ENCODE measurements at places on chromosomes 4 and X. TPM values are rescaled to one million over a fixed set of nuclear protein-coding genes. Genes with fewer than 3 reads are reported as not detected.

KLHL34 gene
- 2.5 TPM for total RNA-seq

DNA sequence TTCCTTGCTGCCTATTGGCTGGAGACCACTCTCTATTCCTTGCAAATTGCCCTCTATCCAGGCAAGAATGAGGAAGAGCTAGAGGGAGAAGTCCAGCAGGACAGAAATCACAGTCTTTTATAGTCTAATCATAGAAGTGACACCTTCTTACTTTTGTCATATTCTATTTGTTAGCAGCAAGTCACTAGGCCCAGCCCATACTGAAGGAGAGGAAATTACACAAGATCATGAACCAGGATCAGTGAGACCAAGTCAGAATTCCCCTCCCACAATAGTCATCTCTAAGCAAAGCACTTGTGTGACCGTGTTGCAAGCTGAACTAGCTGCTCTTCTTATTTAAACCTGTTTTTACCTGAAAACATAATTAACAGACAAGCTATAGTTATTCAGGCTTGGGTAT is 317.7 kb downstream of the INPP4B start:
- H3K27me3 ChIP-seq, result no peaks in the 10 kb centered on the region
- no peaks in the 10 kb centered on the region for H3K4me1 ChIP-seq
- no peak overlapping the region for H3K4me3 ChIP-seq
- H3K27ac ChIP-seq, result no peak overlapping the region
- DNase-seq, result no peak

MAGEB1 gene
- not detected for total RNA-seq

GRCh38 chrX:10648614-10649013 is 28.2 kb upstream of the MID1 start:
- H3K27ac ChIP-seq, result no peak overlapping the region
- H3K4me3 ChIP-seq, result no peak overlapping the region
- no peaks in the 10 kb centered on the region for H3K27me3 ChIP-seq
- H3K4me1 ChIP-seq, result no peaks in the 10 kb centered on the region
- DNase-seq, result no peak

DNA sequence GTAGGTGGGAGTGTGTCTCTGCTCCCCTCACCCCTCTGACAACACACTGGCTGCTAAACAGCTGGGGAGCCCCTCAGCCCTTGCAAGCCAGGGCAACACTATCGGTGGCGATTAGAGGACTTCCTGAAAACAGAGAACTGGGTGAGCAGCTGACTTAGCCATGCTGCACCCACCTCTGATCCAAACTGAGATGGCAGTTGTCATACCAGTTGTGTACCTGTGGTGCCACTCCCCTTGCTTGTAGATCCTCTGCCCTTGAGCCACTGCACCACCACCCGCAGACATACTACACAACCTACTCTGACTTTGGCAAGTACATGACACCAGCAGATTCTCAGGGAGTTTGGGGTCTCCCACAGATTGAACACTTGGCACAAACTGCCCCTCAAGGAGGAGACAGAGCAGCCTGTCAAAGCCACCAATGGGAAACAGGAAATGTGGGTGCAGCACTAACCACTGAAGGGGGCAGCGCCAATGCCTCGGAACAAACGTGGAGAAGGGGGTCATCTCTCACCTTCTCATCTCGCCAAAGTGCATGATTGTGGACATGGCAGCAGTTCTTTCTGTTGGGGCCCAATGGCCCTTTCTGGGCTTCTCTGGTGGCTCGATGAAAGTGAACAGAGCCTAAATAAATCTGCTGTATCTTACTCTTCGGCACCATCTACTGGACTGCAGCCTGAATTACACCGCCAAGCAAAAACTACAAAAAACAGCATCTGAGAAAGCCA is 119.8 kb downstream of the NEK1 start:
- H3K36me3 ChIP-seq, result no peaks in the 10 kb centered on the region
- H3K4me1 ChIP-seq, result no peaks in the 10 kb centered on the region
- H3K27me3 ChIP-seq, result no peaks in the 10 kb centered on the region
- H3K27ac ChIP-seq, result no peak overlapping the region
- peak; percentile 26 for DNase-seq

GRCh38 chr4:141248029-141248428 is 27.3 kb downstream of the ZNF330 start:
- H3K36me3 ChIP-seq, result no peaks in the 10 kb centered on the region
- no peak overlapping the region for H3K4me3 ChIP-seq
- H3K27ac ChIP-seq, result no peak overlapping the region
- no peak for DNase-seq
- H3K27me3 ChIP-seq, result no peaks in the 10 kb centered on the region
- H3K4me1 ChIP-seq, result no peaks in the 10 kb centered on the region

DNA sequence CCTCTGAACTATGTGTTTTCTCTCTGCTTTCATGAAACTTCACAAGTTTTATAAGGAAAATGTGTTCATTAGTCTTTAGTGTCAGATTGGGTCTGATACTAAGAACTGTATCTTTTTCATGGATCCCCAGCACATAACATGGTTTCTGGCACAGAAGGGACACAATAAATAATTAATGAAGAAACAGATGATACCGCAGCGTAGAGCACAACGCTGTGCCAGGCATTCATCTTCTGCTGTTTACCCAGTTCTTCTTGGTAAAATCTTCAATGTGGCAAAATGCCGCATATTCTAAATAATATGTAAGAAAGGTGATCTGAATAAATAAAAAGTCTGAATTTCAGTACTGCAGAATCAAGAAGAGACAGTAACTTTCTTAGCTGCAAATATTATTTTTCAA is 12.3 kb downstream of the SCARB2 start:
- no peaks in the 10 kb centered on the region for H3K27me3 ChIP-seq
- H3K36me3 ChIP-seq, result no peaks in the 10 kb centered on the region
- H3K4me1 ChIP-seq, result peaks cover 21% of the 10 kb centered on the region
- no peak for DNase-seq
- no peak overlapping the region for H3K27ac ChIP-seq

- H3K36me3 ChIP-seq, result no peaks in the 10 kb centered on the region
- no peak for DNase-seq
- H3K4me3 ChIP-seq, result no peak overlapping the region
- no peaks in the 10 kb centered on the region for H3K27me3 ChIP-seq
Measured at GRCh38 chr4:97911236-97911906, 231.9 kb downstream of the STPG2 start.

GRCh38 chr4:185797596-185798338 is 14.2 kb downstream of the SORBS2 start:
- no peaks in the 10 kb centered on the region for H3K4me1 ChIP-seq
- no peak for DNase-seq

PPAT gene
- total RNA-seq, result 15.7 TPM
